ENCODE measurements at places on chromosomes 13 and 19. TPM values are rescaled to one million over a fixed set of nuclear protein-coding genes. Genes with fewer than 3 reads are reported as not detected.

- H3K27ac ChIP-seq: no peak within 1 kb of the TSS
- peak; percentile 62 for DNase-seq
- peaks cover 5% of the 10 kb centered on the region for H3K36me3 ChIP-seq
- H3K27me3 ChIP-seq: peaks cover 19% of the 10 kb centered on the region
- peak within 1 kb of the TSS; percentile 50 for H3K4me3 ChIP-seq
- peaks cover 8% of the 10 kb centered on the region for H3K4me1 ChIP-seq
These were observed at the start of gene ZSCAN1 for GRCh38 chr19:58033741-58034476. TSS of gene ZSCAN1 (plus strand) at chr19:58034025. CDS start at chr19:58037837, 3,812 bp downstream.

DNA sequence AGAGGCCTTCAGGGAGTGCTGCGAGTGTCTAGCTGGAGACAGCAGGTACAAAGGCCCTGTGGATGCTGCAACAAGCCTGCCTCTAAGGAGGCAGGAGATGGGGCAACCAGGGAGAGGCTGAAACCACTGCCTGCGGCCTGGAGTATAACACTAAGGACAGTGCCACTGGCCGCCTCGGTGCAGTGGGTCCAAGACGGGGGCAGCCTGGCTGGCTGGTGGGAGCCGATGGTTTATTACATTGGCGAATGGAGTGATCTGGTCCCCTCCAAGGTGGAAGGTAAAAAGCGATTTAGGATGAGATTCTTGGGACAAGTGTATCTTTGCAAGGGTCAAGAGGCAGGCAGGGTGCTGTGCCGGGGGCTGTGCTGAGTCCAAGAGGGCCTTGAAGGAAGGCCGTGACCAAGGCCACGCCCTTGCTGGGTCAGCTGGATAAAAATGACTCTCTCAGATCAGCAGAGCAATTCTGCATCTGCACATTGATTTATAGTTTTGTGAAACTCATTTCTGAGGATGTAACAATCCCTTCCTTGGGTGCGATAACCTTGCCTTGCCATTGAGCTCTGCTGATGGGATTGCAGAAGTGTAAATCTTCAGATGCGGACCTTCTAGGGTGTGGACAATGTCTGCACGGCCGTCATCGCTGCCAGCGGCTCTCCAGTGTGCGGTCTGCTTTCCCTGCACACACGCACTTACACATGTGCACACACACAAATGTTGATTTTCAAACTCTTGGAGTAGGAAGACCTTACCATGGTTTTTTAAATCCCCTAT, 6.0 kb downstream of the TMEM255B start:
- H3K36me3 ChIP-seq: no peaks in the 10 kb centered on the region
- no peak for DNase-seq
- no peak overlapping the region for H3K27ac ChIP-seq
- H3K4me3 ChIP-seq: no peak overlapping the region

SWSAP1 gene
- polyA plus RNA-seq: 8.7 TPM

DNA sequence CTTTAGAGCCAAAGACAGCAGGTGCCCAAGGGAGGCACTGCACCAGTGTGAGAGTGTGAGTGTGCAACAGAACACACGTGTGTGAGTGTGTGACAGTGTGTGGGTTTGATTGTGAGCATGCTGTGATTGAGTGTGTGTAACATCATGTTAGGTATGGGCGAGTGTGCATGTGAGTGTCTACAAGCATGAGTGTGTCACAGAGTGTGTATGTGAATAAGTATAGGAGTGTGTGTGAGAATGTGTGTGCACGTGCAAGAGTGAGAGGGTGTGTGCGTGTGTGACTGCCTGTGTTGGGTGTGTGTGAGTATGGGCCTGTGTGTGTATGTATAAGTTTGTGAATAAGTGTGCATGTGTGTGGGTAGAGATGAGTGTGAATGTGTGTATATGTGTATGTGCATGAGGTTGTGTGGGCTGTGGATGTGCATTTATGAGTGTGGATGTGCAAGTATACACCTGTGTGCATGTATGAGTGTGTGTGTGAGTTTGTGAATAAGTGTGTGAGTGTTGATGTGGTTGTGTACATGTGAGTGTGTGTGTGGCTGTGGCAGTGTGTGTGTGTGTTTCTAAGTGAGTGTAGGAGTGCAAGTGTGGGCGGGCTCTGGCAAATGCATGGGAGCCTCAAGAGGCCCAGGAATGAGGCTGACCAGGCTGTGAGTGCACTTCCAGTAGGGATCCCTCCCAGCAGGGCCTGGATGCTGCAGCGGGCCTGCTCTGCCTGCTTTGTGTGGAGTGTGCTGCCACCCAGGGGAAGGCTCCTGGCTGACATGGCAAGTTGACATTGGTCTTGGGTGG, 198.4 kb downstream of the COL4A1 start:
- DNase-seq: no peak
- peak overlapping the region; percentile 0 for H3K4me3 ChIP-seq
- H3K27ac ChIP-seq: no peak overlapping the region
- H3K36me3 ChIP-seq: no peaks in the 10 kb centered on the region
- peaks cover 2% of the 10 kb centered on the region for H3K27me3 ChIP-seq

PPP1R15A gene
- 48.8 TPM for polyA plus RNA-seq

DNA sequence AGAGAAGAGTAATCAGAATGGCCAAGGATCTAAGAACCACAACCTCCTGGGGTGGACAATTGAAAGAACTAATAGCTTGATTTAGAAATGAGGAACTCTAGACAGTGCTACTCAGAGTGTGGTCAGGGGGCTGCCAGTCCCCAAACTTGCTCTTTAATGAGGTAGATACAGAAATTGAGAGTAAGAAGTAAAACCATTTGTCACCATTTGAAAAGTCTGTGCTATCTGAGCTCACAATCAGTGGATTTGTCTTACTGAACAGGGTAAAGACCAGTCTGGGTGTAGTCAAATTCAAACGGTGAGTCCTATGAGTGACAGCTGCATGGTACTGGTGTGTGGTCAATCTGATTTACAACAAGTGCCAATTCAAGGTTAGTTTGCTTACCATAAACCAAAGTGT, 118.9 kb downstream of the KL start:
- H3K4me3 ChIP-seq: no peak overlapping the region
- no peak for DNase-seq
- no peak overlapping the region for H3K27ac ChIP-seq
- H3K4me1 ChIP-seq: no peaks in the 10 kb centered on the region

DNA sequence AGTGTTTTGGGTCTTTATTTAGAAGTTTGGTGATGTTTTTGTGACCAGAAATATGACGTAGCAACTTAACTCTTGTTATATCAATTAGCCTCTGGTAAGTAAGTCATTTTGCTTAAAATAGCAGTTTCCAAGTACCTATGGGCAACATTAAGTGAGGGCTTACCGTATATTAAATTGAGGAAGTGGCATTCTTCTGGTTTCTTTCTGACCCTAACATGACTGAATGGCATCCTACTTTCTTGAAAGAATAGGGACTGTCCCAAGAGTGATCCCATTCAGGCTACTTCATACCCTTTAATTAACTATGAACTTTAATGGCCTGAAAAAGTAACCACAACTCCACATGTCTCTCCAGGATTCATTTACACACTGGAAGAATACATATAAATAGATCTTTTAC, 106.6 kb downstream of the MZT1 start:
- DNase-seq: no peak
- no peak overlapping the region for H3K27ac ChIP-seq
- no peaks in the 10 kb centered on the region for H3K36me3 ChIP-seq
- no peak overlapping the region for H3K4me3 ChIP-seq
- no peaks in the 10 kb centered on the region for H3K27me3 ChIP-seq

PRTN3 gene
- not detected for polyA plus RNA-seq

- no peaks in the 10 kb centered on the region for H3K4me1 ChIP-seq
- H3K27ac ChIP-seq: no peak overlapping the region
- peaks cover 11% of the 10 kb centered on the region for H3K36me3 ChIP-seq
- H3K4me3 ChIP-seq: peak overlapping the region; percentile 57
- DNase-seq: no peak
These were observed 52.8 kb downstream of the ZNF823 start for GRCh38 chr19:11685676-11686650.
